ENCODE measurements at places on chromosomes 2 and 18.

DNA sequence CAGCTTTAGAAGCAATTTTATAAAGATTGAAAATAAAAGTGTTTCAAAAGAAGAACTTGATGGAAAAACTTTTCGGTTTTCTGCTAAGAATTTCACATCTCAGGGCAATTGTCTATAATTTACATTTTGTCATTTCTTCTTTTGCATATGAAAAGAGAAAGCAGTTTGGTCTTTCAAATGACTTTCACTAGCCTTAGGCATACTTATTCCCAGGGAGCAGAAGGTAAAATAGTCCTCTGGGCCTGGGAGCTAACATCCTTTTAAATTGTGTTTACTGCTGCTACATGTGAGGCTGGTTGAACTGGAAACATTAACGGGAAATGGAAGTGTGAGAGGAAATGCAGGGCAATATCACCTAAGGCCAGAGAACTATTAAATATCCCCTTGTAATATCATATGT lies 37.1 kb downstream of the MYO3B start:
- DNase-seq: no peak

DNA sequence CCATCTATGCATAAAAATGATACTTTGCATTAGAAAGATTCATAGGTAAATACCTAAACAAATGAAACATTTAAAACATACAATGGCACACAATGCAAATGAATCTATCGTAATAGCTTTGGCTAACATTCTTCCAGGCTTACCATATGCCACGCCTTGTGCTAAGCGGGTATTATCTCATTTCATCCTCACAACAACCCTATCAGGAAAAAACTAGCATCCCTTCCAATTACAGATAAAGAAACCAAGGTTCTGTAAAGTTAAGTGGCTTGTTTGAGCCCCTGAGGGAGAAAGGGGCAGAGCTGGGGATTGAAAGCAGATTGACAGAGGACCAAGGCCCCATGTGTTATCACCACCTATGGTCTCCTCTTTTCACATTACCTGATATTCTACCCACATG lies 145.4 kb upstream of the ETAA1 start:
- no peak for DNase-seq

DNA sequence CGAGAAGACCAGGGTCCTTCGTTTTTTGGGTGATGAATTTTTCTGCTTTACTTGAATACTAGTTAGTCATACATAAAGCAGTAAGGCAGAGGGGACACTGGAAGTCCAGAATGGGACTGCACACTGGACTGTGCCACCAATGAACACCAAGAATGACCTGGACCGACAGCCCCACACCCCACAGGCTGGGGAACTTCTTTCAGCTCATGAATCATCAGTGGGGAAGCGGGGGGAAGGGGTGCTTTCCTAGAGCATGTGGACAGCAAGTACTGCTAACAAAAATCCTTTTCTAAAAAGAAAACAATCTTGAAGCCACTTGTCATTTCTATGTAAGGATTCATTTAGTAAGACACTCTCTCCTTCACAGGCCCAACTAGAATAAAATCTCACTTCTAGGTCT lies 86.0 kb downstream of the DTNB start:
- no peak for DNase-seq

GRCh38 chr2:98775146-98775986 lies 44.4 kb upstream of the MGAT4A start:
- no peak for DNase-seq

- DNase-seq: no peak
Measured at GRCh38 chr2:9199716-9200632, 6.6 kb upstream of the ASAP2 start.

- DNase-seq: no peak
Measured at GRCh38 chr18:38619129-38619528, 1053.5 kb upstream of the CELF4 start.

DNA sequence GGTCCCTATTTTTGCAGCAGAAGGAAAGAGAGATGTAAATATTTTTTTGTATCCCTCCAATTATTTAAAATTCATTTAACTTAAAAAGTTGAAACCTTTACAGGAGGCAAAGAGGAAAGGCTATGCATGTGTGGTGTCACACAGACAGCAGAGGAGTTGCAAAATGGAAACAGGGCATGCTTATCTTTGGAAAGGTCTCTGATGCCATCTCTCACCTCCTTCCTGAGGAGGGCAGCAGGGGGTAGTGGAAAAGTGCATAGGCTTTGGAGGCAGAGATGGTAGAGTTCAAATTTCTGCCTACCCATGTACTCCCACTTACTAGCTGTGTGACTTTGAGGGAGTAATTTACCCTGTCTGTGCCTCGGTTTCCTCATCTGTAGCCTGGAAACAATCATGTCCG lies 99.6 kb upstream of the MCFD2 start:
- no peak for DNase-seq

DNA sequence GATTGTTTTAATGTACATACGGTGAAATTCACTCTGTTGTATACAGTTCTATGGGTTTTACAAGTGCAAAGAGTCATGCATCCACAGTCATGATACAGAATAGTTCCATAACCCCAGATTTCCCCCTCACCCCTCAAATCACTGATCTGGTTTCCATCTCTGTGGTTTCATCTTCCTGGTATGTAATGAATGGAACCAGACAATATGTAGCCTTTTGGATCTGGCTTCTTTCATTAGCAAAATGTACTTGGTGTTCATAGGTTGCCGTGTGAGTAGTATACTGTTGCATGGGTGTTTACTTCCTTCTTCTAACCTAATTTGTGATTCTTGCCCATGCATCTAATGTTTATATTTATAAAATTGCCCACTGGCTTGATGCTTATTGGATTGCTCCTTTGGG lies 298.7 kb upstream of the NRP2 start:
- no peak for DNase-seq

- no peak for DNase-seq
Measured at GRCh38 chr2:829047-829446, 121.6 kb upstream of the SNTG2 start.

GRCh38 chr18:23803755-23804154 lies 114.5 kb downstream of the LAMA3 start:
- DNase-seq: no peak

DNA sequence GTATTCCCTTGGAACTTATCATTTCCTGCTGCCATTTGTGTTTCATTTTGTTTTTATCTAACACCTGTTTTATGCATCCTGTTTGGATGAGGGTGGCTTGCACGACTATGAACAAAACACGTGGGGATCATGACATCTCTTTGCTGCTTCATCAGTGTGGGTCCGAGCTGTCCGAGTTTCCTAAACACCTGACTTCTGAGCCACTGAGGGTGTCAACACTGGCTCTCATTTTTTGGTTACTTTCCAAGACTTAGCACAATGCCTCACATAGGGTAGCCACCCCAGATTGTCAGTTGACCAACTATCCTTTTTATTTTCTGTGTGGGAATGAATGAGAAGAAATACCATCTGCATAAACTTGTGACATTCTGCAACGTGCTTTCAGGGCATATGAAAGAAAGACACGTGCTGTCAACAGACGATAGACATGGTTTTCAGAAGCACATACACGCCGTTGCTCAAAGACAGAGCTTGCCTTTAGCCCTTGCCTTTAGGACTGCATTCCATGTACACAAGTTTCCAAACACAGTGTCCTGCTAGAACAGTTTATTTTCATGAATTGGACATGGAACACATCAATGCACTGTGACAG lies 166.7 kb downstream of the MYT1L start:
- no peak for DNase-seq

GRCh38 chr2:127769587-127769986 lies 41.4 kb downstream of the WDR33 start:
- DNase-seq: no peak

DNA sequence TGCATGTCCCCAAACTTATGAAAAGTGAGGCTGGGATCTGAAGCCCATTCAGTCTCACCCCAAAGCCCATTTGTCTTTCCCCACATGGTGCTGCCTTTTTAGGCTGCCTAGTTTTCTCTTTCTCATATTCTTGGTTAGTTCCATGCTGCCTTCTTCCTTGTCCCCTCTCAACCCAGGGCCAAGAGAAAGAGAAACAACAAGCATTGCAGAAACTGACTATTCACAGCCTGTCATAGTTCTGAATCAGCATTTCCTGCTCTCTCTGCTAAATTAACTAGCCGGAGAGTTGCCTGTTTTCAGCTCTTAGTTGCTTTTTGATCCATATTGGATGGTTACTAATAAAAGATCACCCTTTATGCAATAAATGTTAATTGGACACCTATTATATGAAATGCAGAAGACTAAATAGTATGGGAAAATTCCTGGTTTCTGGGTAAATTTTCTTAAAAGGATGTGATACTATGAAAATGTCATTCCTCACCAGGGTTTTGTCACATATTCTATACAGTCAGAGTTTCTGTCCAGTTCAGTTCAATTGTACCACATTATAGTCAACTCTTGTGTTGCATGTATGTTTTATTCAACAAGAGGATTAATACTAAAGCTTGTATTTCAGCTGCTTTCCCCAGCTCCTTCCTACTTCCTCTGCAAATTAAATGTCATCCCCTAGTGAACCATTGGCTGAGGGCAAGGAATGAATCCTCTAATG lies 246.5 kb downstream of the GALR1 start:
- no peak for DNase-seq

DNA sequence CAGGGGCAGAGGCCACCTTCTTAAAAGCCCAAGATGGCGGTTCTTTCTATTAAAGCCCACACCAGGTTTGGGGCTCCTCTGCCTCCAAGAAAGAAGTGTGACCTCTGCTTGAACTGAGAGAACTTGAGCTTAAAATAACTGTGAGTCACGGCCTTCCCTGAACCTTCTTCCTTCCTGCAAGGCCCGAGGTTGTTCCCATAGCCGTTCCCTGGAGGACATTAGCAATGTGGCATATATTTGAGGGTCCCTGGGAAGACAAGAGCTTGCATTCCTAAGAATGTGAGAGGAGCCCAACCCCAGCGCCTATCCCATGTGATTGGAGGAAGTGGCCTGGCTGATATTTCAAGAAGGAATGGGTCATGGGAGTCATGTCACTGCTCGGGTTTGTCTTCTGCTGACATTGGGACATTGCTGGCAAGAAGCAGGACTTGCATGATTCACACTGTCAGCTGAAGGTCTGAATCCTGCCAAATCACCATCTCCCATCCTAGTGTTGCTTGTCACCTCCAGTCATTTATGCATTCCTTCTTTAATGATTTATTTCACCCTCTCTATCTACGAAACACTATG lies 168.1 kb downstream of the TRIB2 start:
- DNase-seq: no peak

GRCh38 chr2:203035879-203036470 lies 21.3 kb downstream of the NBEAL1 start:
- DNase-seq: no peak

DNA sequence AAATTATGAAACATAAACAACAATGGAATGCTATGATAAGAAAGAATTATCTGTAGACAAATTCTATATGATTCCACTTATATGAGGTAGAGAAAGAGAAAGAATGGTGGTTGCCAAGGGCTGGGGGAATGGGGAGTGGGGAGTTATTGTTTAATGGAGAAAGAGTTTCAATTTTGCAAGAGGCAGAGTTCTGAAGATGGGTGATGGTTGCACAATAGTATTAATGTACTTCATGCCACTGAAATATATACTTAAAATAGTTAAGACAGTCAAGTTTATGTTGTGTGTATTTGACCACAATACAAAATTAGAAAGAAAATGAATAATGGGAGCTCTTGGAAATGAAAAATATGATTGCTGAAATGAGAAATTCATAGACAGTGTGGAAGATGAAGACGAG lies 22.6 kb upstream of the FAM117B start:
- DNase-seq: no peak

- no peak for DNase-seq
Measured at GRCh38 chr2:12050396-12050795, 304.0 kb downstream of the LPIN1 start.

- no peak for DNase-seq
Measured at GRCh38 chr2:126894082-126894481, 4.6 kb upstream of the TEX51 start.

DNA sequence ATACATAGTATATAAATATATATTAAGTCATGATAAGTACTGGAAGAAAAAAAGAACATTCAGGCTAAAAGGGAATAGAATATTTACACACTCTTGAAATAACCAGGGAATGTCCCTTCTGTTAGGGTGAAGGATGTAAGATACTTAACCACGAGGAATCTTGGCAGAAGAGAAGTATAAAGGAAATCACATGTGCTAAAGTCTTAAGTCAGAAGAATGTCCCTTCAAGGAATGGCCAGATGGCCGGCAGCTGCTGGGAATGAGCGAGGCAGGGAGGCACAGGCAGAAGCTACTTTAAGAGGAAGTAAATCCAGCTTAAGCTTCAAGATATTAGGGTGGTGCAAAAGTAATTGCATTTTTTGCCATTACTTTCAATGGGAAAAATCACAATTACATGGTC lies 5.5 kb downstream of the CCDC102B start:
- DNase-seq: no peak

GRCh38 chr2:234747032-234747431 lies 204.8 kb upstream of the SH3BP4 start:
- no peak for DNase-seq

DNA sequence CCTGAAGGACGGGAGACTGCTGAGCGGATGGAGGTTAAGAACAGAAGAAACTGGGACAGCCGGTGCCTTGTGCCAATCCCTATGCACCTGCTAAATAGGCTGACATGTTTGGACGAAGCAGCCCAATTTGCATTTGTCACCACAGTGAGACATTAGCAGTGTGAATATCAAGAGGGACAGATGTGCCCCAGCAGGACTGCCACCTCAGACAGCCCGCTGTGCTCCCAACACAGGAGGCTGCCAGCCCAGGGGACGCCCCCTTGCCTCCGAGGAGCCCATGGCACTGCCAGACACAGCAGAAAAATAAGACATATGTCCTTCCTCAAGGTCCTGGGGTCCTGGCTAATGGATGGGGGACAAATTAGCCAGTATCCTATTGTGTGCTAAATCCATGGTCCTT lies 306.7 kb upstream of the POU3F3 start:
- DNase-seq: no peak

GRCh38 chr2:85388878-85389538 lies 21.2 kb downstream of the CAPG start:
- DNase-seq: no peak

DNA sequence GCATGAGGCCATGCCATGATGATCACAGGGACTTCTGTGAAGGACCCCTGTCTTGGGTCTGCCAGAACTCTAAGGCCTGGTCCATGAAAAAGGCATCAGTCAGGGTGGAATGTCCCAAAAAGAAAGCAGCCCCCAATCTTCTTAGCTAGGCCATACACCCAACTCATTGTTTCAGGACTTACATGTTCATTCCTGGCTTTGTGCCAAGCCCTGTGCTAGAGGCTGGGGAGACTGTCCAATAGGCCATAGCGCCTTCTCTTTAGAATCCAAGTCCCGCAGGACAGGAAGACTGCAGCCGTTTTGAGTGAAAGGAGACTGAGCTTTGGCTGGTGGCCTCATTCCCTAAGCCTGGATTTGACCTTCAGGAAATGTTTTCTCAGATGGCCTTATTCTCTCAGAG lies 247.3 kb downstream of the PRKCE start:
- no peak for DNase-seq

DNA sequence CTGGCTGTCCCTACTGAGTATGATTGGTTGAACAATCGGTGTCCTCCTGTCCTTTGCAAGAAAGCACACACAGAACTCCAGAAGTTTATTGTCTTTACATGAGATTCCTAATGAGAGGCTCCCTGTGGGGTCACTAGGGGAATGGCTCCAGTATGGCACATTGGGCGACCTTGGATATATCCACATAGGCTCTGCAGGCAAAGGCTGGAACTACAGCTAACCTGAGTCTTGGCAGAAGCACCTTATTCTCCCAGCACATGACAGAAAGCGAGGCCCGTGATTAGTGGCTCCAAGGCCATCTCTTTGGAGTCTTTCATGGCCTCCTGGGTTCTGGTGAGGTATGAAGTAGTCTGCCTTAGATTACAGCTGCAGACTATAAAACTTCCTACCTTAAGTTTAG lies 49.0 kb downstream of the ZDBF2 start:
- DNase-seq: no peak

GRCh38 chr2:169303579-169304305 lies 58.6 kb downstream of the LRP2 start:
- no peak for DNase-seq

Measured in CD4-positive, alpha-beta T cell treated with Interleukin-21 for 1 hour (primary cell).